ENCODE measurements at places on chromosomes 6 and 20. TPM values are rescaled to one million over a fixed set of nuclear protein-coding genes. Genes with fewer than 3 reads are reported as not detected.

FNDC11 gene
- total RNA-seq: 0.12 TPM

HAO1 gene
- not detected for total RNA-seq

C20orf141 gene
- 1.2 TPM for total RNA-seq

ZBP1 gene
- not detected for total RNA-seq

PACSIN1 gene
- total RNA-seq: not detected

FAM50B gene
- total RNA-seq: 8.5 TPM

PSORS1C2 gene
- total RNA-seq: not detected

PSMG4 gene
- 9.4 TPM for total RNA-seq

ARHGAP18 gene
- 15.4 TPM for total RNA-seq

PAK5 gene
- total RNA-seq: not detected

FAM209B gene
- total RNA-seq: not detected

EDN3 gene
- total RNA-seq: not detected

TPX2 gene
- total RNA-seq: 6.8 TPM

PRR18 gene
- not detected for total RNA-seq

UBD gene
- total RNA-seq: not detected

NKAIN4 gene
- total RNA-seq: not detected

SPATS1 gene
- not detected for total RNA-seq

DPPA5 gene
- not detected for total RNA-seq

NTSR1 gene
- not detected for total RNA-seq

DYNLRB1 gene
- total RNA-seq: 117 TPM

PGC gene
- not detected for total RNA-seq

NOX3 gene
- not detected for total RNA-seq

HLA-DOA gene
- total RNA-seq: not detected

AHI1 gene
- 7.2 TPM for total RNA-seq

SYTL3 gene
- total RNA-seq: 0.37 TPM

TGM2 gene
- 16.8 TPM for total RNA-seq

RTEL1 gene
- 14.4 TPM for total RNA-seq

RNGTT gene
- total RNA-seq: 11.1 TPM

TRIM15 gene
- not detected for total RNA-seq

ZNF391 gene
- 0.73 TPM for total RNA-seq

GCNT2 gene
- not detected for total RNA-seq

ECI2 gene
- 52.4 TPM for total RNA-seq

SALL4 gene
- total RNA-seq: not detected

VPS52 gene
- total RNA-seq: 13.3 TPM

TREML2 gene
- not detected for total RNA-seq

SLC32A1 gene
- total RNA-seq: not detected

ID4 gene
- 7.7 TPM for total RNA-seq

CCDC167 gene
- total RNA-seq: 53.1 TPM

CRISP3 gene
- total RNA-seq: not detected

CSNK2B gene
- 235 TPM for total RNA-seq

ELOVL2 gene
- total RNA-seq: 4.1 TPM

PAX1 gene
- total RNA-seq: not detected

HLA-DRB5 gene
- not detected for total RNA-seq

ULBP2 gene
- total RNA-seq: 1.8 TPM

NMBR gene
- total RNA-seq: not detected

FAM217A gene
- not detected for total RNA-seq

C20orf144 gene
- total RNA-seq: not detected

IP6K3 gene
- not detected for total RNA-seq

MICB gene
- 2.2 TPM for total RNA-seq

VWA7 gene
- 0.10 TPM for total RNA-seq

TAGAP gene
- not detected for total RNA-seq

MAFB gene
- total RNA-seq: 30.5 TPM

REM1 gene
- total RNA-seq: 1.2 TPM

DOK5 gene
- total RNA-seq: 15.8 TPM

MOXD1 gene
- total RNA-seq: 38.4 TPM

SMOC2 gene
- total RNA-seq: 1.5 TPM

RIPPLY2 gene
- not detected for total RNA-seq

SPTLC3 gene
- total RNA-seq: 13.9 TPM

Measured in cardiac ventricle fibroblast (primary cell).